NT2/D1 (cell line): ENCODE measurements at places on chromosomes 16 and 17.

DNA sequence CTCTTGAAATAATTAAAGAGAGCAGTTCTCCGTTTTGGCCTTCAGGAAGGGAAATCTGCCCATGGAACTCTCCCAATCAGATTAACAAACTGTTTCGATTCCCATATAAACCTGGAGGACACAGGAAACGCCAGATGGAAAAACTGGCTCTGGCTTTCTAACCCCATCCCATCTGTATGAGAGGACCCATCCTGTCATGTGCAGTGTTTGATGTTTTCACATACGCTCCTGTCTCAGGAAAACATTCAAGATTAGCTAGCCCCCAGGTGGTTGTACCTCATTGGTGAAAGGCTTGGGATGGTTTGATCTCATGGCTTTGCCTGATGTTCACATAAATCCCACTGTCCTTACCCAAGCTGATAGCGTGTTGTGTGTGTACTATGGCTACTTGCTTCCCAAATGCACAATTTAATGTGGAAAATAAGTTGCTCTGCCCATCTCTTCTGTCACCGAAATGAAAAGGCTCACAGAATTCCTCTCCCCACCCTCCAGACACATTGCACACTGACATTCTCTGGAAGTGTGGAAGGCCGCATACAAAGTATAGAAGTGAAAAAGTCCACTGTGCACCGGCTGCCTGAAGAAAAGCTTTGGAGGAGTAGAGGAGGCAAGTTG, 18.2 kb upstream of the ERN1 start:
- DNase-seq, result peak; percentile 30

DNA sequence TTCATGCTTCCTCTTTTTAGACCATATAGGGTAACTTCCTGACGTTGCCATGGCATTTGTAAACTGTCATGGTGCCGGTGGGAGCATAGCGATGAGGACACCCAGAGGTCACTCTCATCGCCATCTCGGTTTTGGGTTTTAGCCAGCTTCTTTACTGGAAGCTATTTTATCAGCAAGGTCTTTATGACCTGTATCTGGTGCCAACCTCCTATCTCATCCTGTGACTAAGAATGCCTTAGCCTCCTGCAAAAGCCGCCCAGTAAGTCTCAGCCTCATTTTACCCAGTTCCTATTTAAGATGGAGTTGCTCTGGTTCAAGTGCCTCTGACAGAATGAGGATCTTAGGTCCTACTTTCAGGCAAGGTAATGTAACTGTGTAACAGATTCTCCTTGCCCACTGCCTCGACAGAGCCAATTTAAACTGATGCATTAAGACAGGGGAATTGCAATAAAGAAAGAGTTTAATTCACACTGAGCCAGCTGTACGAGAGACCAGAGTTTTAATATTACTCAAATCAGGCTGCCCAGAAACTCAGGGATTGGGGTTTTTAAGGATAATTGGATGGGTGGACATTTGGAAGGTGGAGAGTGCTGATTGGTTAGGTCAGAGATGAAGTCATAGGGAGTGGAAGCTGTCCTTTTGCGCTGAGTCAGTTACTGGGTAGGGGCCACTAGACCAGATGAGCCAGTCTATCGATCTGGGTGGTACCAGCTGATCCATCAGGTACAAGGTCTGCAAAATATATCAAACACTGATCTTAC, 59.9 kb upstream of the ATF7IP2 start:
- no peak for DNase-seq

- no peak for DNase-seq
Measured at GRCh38 chr17:16419074-16419928, 3.9 kb downstream of the TRPV2 start.

DNA sequence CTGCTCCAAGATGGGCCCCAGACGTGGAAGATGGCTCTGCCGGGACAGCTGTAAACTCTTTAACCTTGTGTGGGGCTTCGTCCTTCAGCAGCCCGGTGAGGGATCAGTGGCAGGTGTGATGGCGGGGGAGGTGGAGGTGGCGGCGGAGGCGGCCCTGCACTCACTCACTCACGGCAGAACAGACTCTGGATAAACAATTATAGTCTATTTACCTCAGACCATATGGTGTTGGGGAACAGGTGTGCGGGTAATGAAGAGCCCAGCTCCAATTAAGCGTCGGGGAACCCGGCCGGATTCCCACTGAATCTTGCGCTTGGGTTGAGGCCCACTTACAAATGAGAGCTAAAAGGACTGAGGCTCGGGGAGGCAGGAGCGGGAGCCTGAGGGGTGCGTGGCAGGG, 104.3 kb upstream of the SDK2 start:
- no peak for DNase-seq

GRCh38 chr16:20859699-20860098, 40.5 kb downstream of the DCUN1D3 start:
- no peak for DNase-seq

DNA sequence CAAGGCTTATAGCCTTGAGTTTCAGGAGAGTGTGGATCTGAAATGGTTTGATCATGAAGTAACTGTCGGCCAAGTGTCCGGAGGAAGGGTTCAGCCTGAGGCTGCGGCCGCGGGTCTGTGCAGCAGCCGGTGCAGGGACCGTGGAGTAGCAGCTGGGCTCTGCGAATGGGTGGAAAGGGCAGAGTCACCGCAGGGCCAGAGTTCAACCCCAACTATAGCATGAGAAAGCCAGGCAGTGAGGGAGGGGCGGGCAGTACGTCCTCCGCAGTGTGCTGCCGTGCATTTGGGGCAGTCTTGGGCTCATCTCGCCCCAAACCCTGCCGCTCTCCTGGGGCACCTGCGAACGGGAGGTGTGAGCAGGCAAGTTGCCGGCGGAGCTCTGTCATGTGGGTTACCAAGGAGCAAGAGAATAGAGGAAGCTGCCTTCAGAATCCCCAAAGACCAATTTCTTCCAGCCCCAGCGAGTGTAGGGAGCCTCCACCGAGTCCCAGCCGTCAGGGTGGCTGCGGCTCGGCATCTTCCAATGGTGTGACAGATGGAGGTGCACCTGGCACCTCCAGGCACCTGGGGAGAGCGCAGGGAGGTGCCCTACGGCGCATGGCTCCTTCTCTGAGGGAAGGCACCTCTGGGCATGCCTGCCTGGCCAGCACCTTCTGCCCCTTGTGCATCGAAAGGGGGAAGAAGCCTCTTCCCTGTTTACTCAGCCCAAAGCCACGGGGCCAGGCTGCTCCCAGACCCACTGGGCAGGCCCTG, 87.3 kb downstream of the RPA1 start:
- DNase-seq, result no peak

DNA sequence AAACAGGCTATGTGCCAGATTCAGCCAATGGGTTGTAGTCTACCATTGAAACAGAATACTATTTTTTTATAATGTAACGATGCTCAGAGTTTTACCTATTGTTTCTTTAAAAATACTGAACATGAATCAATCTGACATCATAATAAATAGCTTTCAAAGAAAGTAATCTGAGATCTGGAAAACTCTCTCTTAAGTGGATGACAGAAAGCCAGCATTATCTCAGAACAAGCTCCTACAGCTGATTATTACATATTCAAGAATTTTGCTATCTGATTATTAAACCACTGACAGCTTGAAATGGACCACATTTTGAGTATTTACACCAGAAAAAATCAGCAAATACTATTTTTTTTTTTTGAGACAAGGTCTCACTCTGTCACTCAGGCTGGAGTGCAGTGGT, 484.2 kb upstream of the SOX9 start:
- no peak for DNase-seq

DNA sequence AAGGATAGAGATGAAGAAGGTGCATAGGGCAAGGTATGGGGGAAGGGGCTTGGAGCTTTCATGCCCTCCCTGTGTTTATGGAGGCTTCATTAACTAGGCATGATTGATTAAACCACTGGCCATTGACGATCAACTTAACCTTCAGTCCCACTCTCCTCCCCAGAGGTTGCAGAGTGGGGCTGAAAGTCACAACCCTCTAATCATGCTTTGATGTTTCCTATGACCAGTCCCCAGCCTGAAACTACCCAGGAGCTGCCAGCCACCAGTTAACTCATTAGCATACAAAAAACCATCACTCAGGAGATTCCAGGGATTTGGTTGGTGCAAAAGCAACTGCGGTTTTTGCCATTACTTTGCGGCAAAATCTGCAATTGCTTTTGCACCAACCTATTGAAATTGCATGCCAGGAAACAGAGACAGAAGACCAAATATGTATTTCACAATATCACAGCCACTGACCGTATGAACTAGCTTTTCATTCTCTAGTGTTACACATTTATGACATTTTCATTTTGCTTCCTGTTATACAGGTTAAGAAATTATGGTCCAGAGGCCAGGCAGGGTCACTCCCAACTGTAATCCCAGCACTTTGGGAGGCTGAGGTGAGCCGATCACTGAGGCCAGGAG, 5.4 kb downstream of the GFOD2 start:
- DNase-seq, result no peak

DNA sequence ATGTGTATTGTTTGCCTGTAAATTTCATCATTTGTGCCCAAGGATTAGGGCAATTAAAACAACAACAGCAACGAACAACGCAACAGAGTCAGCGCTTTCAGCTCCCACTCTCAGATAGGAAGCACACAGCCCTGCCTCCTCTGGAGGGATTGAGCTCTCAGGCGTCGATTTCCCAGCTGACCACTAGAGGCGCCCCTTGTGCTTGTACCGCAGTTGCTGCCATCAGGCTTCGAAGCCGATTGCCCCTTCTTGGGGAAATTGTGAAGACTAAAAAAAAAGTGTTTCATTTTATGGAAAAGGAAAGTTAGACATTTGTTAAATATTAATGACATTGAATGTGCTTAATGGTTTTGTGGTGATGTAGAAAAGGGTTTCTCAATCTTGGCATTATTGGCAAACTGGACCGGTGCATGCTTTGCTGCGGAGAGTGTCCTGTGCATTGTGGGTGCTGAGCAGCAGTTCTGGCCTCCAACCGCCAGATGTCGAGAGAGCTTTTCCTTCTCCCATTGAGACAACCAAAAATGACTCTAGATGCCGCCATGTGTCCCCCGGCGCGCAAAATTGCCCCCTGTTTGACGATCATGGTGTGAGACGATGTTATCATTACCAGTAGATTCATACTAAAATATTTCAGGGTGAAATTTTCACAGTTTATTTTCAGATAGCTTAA, 650.4 kb upstream of the RBFOX1 start:
- DNase-seq, result peak; percentile 51
